ENCODE measurements at places on chromosomes 12 and 14.

DNA sequence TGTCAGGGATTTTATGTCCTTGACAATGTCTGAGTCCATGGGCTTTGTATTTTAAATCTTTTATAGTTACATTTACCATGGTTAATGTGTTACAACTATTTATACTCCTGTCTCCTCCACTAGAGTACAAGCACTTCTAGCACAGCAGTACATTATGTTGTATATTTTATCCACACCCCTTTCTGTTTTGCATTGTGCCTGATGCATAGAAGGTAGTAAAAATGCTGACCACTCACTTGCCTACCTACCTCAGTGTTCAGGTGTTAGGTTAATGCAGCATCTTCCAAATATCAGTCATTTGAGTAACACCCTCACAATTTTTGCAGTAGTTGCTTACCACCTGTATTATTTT is 31.1 kb upstream of the SLC38A2 start:
- DNase-seq, result no peak

DNA sequence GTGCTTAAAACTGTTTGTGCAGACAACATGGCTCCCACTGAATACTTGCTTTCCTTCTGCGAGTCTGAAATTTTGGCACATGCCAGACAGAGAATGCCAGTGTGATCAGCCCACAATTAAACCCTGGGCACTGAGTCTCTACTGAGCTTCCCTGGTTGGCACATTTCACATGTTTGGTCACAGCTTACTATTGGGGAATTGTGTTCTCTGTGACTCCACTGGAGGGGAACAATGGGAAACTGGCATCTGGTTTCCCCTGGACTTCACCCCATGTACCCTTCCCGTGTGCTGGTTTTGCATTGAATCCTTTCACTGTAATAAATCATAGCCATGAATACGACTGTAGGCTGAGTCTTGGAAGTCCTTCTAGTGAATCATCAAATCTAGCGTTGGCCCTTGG is 64.9 kb downstream of the EFCAB11 start:
- no peak for DNase-seq

GRCh38 chr14:73476451-73476931 is 14.2 kb upstream of the RIOX1 start:
- DNase-seq, result no peak

GRCh38 chr14:97077253-97077653 is 280.1 kb downstream of the VRK1 start:
- DNase-seq, result no peak

DNA sequence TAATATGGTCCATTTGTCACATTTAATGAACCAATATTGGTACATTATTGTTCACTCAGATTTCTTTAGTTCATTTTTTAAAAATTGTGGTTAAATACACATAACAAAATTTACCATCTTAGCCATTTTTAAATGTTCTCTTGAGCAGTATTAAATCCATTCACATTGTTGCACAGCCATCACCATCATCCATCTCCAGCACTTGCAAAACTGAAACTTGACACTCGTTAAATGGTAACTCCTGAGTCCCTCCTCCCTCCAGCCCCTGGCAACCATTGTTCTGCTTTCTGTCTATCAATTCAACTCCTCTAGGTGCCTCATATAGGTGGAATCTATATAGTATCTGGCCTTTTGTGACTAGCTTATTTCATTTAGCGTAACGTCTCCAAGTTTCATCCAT is 86.4 kb downstream of the ACACB start:
- DNase-seq, result no peak

DNA sequence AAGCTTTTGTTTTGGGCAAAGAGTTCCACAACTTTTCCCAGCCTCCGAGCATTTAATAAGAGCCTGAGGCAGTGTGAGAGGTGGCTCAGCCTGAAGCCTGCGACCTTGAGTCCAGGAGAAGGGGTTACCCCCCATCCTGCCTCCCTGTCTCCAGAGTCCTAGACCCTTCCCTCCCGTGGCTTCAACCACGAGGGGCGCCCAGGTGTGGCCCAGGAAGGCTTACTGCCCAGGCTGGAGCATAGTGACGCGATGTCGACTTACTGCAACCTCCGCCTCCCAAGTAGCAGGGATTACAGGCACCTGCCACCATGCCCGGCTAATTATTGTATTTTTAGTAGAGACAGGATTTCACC is 641 bp downstream of the LRRC43 start:
- no peak for DNase-seq

DNA sequence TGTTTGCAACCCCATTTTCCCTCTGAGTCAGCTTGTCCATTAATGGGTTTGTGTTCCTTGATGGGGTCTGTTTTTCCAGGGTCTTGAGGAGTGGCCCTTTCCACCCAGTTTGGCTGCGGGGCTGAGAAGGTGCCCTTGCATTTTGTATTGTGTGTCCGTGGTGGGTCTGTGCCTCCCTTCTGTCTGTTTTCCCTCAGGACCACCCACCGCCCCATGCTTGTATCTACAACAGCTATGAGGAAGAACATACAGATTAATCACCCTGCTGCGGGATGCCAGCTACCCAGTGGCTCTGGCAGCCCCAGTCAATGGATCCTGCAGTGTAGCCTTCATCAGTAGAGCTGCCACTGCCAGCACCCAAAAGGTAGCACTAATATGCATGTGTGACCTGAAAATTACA is 235.7 kb downstream of the CACNA1C start:
- no peak for DNase-seq
